Islet precursor cell (in vitro differentiated cells): ENCODE measurements at places on chromosomes 7 and 10.
A peak's percentile ranks its signal among the peaks of the same experiment; 100 is the strongest.

GRCh38 chr7:48887500-48887899 is 36.8 kb upstream of the CDC14C start:
- DNase-seq, result peak; percentile 71

- no peak for DNase-seq
These were observed 2.6 kb upstream of the C10orf120 start for GRCh38 chr10:122702275-122702674.

DNA sequence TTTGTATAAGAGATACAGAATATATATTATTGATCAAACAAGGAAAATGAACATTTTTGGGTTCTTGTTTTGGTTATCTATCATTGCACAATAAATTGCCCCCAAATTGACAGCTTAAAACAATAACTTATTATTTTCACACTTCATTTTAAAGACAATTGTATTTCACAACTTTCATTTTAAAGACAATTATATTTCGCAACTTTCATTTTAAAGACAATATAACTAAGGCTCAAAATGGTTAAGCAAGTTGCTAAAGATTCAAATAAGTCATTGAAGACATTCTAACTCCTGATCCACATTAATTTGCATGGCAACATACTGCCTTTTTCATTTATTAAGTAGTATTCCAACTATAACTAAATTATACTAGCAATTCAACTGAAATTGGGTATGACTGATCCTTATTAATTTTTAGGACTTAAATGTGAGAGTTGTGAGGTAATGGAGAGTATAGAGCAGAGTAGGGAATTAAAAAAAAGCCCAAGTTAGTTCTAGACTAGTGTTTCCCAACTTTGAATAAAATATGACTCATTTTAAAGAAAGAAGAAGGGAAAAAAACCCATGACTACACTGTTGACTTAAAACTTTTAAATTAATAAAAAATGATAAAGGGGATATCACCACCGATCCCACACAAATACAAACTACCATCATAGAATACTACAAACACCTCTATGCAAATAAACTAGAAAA is 9.9 kb upstream of the STEAP2 start:
- no peak for DNase-seq

DNA sequence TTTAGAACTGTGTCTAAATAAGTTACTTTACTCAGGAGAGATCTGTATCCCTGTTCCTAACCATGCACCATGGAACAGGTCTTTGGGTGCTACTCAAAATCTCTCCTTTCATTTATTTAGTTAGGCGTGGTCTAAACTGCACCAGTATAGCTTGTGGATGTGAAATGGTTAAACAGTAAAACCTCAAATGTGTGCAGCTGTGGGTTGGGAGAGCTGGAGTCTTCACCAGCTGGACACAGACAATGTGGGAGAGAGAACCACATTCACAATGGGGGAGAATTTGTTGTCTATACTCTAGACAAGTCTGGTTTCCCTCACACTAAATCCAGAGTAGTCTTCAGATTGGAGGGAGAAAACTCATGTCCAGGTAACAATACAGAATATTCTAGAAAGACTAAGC is 31.2 kb upstream of the IKZF1 start:
- DNase-seq, result no peak

DNA sequence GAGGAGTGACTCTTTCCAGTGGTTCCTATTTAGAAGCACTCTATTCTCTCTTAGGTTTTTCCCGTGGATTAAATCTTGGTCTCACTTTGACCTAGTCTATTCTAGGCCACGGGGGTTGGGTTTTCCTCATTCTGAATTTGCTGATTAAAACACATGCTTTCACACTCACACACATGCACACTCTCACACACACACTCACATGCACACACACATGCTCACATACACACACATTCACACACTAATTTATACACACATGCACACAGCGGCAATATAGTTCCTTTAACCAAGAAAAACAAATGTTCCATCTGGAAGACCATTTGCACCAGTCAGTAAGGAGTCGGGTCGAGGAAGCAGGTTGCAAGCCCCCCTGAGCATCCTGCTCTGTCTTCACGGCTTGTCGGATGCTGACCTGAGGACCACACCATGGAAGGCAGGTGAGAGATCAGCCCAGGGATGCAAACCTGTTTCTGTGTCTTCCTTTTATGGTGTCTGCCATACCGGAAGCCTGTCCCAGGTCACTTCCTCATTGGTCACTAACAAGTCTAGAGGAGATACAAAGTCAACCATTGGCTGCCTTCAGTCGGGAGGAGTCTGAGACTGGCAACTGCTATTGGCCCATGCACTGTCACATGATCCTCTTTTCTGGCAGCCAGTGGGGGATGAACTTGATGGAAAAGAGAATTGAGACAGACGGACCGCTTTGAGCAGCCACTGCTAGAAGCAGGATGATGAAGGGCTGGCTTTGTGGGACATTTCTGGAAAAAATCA is 330.8 kb downstream of the FGFR2 start:
- no peak for DNase-seq

DNA sequence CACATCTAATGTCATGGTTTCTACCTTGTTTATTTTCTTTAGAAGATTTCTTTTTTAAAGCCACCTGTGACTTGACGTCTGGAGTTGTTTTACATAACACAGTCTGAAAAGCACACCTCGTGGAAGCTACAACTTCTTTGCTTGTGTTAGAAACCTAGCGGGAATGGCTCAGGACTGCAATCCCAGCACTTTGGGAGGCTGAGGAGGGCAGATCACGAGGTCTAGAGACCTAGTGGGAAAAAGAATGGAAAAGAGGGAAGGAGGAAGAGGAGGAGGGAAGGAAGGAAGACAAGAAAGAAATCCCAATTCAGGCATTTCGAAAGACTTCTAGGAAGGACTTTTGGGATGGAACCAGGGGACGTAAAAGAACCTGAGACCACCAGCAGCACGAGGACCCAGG is 146.3 kb upstream of the CELF2 start:
- no peak for DNase-seq

- DNase-seq, result no peak
These were observed 11.1 kb upstream of the ZMIZ1 start for GRCh38 chr10:79057481-79058275.

- peak; percentile 81 for DNase-seq
These were observed 42.3 kb upstream of the FOXI2 start for GRCh38 chr10:127694580-127695193.

DNA sequence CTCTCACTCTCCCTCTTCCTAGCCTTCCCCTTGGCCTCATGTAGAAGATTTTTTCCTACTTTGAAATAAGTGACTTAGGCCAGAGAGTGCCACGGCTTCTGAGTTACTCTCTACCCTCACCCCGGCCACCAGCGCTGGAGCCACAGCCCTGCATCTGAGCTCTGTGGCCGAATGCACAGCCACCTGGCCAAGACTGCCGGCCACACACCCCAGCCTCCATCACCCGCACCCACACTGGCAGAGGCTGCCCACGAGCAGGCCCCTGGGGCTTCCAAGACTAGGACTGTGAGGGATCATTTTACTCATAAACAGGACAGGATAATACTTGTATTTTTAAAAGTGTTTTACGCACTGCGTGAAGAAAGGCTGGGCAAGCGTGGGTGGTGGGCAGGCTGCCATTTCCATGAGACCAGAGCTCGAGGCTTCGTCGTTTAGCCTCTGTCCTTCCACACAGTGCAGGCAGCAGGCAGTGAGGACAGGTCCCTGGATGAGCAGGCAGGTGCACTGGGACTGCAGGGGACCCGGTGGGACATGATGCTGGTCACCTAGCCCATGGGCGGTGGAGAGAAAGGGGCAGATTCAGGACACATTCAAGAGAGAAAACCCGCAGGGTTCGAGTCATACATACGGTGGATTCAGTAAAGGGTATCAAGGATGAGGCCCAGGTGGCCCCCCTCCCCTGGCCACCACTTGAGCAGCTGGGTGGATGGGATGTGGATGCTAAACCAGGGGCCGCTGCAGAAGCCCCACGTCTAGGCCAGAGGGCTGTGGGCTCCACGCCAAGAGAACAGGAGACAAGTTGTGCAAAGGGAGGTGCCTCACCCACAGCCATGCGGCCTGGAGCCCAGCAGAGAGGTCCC is 35.5 kb upstream of the RNF32 start:
- DNase-seq, result no peak

DNA sequence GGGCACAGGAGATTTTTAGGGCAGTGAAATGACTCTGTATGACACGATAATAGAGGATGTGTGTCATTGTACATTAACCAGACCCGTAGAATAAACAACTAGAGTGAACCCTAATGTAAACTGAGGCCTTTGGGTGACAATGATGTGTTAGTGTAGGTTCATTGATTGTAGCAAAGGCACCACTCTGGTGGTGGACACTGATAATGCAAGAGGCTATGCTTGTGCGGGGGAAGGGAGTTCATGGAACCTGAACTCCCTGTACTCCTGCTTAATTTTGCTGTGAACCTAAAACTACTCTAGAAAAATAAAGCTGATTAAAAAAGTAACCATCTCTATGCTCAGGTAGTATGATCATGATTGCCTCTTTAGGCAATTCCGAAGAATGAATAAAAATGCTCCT is 96.3 kb upstream of the VIPR2 start:
- no peak for DNase-seq

DNA sequence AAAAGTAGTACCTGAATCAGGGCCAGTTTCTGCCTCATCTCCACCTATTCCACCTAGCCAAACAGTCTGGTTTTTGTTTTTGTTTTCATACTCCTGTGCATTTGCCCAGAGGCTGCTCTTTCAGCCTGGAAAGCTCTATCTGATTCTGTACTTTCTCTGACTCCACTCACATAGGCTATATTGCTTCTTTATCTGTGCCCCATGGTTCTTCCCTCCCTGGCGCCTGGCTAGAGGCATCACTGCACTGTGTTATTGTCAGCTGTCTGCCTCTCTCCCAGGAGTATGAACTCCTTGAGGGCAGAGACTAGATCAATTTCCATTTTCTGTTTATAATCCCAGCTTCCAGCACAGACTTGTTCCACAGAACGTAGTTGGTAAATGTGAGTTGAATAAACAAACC is 5.1 kb upstream of the LMOD2 start:
- DNase-seq, result peak; percentile 81

DNA sequence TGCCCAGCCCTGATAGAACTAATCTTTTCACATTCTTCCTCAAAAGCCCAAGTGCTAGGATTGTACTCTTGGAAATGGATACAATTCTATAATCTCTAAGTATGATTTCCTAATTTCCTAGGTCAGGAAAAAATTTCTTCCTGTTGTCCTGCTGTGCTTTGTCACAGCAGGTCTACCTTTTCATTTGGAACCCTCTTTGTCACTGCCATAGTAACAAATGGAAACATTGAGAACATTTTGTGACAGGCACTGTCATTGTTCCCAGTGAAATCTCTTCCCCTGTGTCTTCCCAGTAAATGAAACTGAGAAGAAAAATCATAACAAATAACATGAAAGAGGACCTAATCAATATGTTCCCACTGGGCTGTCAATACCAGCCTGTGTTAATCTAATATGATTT is 150.9 kb upstream of the KAT6B start:
- DNase-seq, result no peak

GRCh38 chr7:36306722-36307121 is 82.9 kb upstream of the ANLN start:
- DNase-seq, result no peak

GRCh38 chr10:27578316-27578715 is 74.2 kb downstream of the RAB18 start:
- no peak for DNase-seq

DNA sequence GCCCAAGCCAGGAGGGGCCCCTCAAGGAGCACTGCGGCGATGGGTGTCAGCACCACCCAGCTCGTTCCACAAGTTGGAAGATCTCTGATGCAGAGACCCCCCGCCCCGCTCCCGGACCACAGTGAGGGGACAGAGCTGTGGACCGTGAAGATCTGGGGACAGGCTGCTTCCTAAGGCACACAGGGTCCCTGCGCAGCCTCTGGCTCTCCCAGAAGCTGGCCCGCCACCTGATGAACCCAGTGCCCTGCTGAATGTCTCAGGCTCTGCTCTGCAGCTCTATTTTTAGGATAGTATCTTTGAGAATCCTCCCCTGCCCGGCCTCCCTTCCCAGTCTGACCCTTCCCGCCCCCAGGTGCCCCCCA is 29.7 kb downstream of the GBX1 start:
- no peak for DNase-seq

DNA sequence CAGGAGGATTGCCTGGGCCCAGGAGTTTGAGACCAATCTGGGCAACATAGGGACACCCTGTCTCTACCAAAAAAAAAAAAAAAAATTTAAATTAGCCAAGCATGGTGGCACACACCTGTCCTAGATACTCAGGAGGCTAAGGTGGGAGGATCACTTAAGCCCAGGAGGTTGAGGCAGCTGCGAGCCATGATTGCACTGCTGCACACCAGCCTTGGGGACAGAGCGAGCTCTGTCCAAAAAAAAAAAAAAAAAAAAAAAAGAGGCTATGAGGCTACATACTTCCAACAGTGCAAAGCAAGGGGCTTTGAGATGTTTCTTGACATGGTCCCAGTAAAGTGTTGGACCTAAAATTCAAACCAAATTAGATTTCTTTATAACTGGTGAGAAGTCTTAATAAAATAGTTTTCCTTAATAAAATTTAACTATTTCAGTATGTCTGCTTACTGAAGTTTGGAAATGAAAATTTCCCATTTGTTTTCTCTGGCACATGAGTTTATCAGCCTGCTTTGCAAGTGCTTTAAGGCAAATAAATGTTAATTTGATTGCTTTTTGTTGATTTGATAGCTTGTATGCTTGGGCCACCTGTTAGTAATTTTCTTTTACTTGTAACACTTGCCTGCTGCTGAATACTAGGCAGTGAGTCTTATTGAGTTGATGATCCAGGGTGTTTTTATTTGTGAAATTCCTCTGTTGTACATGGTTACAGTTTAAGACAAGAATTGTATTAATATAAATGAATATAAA is 16.1 kb downstream of the CALU start:
- DNase-seq, result no peak

- no peak for DNase-seq
These were observed 4.3 kb upstream of the ABCC2 start for GRCh38 chr10:99777918-99778714.

DNA sequence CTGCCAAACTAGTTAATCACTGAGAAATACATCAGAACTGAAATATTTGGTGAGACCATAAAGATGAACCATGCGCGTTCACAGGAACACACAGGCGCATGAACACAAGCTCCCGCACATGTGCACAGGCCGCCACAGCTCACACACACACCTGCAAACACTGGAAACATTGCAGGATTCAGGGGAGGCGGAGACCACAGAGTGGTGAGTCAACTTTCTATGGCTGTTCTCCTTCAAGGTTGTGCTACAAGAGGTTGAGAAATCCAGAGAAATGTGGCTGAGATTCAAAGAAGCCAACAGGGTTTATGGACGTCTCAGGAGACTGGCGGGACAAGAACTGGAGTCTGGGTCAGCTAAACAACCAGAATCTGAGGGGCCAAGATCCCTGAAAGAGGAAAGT is 17.8 kb downstream of the ESYT2 start:
- DNase-seq, result peak; percentile 71

DNA sequence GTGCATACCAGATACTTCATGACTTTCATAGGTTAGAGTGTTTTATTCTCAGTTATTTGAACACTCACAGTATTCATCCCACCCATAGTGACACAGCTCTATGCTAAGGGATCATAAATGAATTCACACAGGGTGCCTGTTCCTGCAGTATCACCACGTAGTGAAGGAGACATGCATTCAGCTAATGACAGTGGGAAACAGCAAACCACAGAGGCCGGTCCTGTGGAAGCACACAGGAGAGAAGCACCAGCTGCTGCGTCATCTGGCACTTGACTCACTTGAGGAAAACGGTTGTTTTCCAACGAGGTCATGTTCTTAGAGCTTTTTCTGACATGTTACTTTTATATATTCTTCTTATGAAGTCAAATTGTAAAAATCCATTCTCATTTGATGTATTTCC is 73.0 kb downstream of the UBE3C start:
- no peak for DNase-seq
